Neural crest cell (in vitro differentiated cells): ENCODE measurements at places on chromosomes 5 and 9. TPM values are rescaled to one million over a fixed set of nuclear protein-coding genes. Genes with fewer than 3 reads are reported as not detected.
A peak's percentile ranks its signal among the peaks of the same experiment; 100 is the strongest.

DNA sequence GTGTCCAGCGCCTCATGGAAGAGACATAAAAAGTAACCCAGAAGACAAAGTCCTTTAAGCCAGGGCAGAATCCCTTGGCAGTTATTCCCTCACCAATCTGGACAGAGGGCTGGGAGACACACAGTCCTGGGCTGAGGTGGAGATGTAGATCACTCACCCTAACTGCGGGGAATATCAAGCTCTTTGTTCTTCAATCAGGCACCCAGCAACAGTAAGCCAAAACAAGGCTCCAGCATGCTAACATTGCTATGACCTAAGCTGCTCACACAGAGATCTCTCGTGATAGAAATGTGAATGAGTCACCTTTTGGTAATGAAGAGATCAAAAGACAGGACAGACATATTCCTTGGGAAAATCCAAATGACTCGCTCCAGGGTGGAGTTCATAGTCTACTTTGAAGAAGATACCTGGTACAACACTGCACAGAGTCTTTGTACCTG, 101.3 kb downstream of the FBN2 start:
- H3K4me1 ChIP-seq, result no peaks in the 10 kb centered on the region
- no peak overlapping the region for H3K4me3 ChIP-seq
- no peaks in the 10 kb centered on the region for H3K27me3 ChIP-seq
- no peaks in the 10 kb centered on the region for H3K36me3 ChIP-seq
- H3K27ac ChIP-seq, result no peak overlapping the region

DNA sequence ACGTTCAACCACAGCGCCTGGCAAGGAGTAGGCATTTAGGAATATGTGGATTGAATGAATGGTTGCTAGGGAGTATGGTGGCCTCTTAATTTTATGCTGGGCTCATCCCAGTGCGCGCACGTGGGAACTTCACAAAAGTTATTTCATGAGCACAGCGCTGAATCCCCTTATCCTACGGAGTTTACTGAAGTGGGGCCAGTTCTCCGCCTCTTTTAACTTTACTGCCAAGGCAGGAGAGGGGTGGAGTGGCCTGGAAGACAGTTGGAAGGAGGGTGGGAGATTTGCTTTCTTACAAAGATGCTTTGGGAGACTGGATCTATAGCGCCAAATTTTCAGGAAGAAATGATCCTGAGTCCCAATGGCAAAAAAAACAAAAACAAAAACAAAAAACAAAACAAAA, 326.5 kb downstream of the SH3GL2 start:
- H3K36me3 ChIP-seq, result peaks cover 4% of the 10 kb centered on the region
- peaks cover 82% of the 10 kb centered on the region for H3K27me3 ChIP-seq
- DNase-seq, result no peak
- H3K4me1 ChIP-seq, result peaks cover 20% of the 10 kb centered on the region

- H3K4me1 ChIP-seq, result no peaks in the 10 kb centered on the region
- H3K4me3 ChIP-seq, result no peak overlapping the region
- H3K27me3 ChIP-seq, result no peaks in the 10 kb centered on the region
- peaks cover 3% of the 10 kb centered on the region for H3K36me3 ChIP-seq
- no peak for DNase-seq
Measured at GRCh38 chr5:21623831-21624230, 1229.3 kb downstream of the CDH12 start.

DNA sequence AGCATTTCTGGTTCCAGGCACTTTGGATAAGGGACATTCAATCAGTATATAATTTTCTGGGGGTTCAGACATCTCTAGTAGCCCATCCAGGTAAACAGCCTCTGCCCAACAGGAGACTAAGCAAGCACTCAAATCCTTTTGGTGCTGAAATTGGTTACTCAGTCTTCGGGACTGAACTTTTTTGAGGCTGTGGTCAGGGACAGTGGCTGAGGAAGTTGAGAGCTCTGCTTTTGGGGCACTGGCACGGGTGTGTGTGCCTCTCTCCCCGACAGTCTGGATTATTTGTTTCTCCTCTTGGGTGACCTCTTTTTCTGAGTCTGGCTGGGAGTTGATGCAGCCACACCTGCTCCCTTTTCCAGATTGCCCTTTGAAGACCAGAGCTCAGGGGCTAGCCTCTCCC, 47.6 kb downstream of the ACER2 start:
- no peaks in the 10 kb centered on the region for H3K36me3 ChIP-seq
- peaks cover 3% of the 10 kb centered on the region for H3K27me3 ChIP-seq
- H3K27ac ChIP-seq, result no peak overlapping the region
- H3K4me3 ChIP-seq, result no peak overlapping the region

DNA sequence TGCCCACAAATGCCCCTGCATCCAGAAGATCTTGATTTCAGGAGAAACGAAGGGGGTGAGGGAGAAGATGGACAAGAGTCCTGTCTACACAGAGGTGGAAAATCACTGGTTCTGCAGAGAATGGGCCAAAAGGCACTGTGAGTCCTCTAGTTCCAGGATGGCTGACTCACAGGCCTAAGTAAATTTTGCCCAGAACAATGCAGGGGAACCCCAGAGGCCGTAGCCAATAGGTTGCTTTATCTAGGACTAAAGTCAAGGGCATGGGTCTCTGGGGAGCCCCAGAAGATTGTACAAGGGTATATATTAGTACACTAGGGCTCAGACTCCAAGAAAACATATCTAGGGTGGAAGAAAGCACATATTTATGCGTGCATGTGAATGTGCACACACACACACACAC, 98.0 kb downstream of the SLIT3 start:
- no peak for DNase-seq
- H3K4me3 ChIP-seq, result no peak overlapping the region
- H3K4me1 ChIP-seq, result peaks cover 12% of the 10 kb centered on the region
- no peaks in the 10 kb centered on the region for H3K27me3 ChIP-seq

- no peaks in the 10 kb centered on the region for H3K27me3 ChIP-seq
- H3K4me3 ChIP-seq, result no peak overlapping the region
- H3K36me3 ChIP-seq, result no peaks in the 10 kb centered on the region
- H3K27ac ChIP-seq, result no peak overlapping the region
Measured at GRCh38 chr5:156386976-156387375, 60.0 kb downstream of the SGCD start.

DNA sequence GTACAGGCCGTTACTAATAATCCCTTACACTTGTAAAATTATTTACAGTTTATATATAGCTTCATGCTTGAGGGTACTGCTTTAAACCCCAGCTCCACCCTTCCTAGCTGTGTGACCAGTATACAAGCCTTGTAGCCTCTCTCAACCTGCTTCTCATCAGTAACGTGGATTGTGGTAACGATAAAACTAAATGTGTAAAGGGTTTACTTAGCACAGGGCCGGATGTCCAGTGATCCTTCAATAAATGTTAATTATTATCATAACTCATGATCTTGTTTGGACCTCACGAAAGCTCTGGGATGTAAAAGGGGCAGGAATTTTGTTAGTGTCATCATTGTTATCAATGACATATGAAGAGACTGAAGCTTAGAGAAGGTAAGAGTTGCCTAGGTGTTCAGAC, 7.5 kb upstream of the ARSI start:
- H3K27me3 ChIP-seq, result peaks cover 3% of the 10 kb centered on the region
- H3K4me3 ChIP-seq, result no peak overlapping the region
- no peaks in the 10 kb centered on the region for H3K36me3 ChIP-seq
- DNase-seq, result no peak
- H3K4me1 ChIP-seq, result peaks cover 56% of the 10 kb centered on the region
- no peak overlapping the region for H3K27ac ChIP-seq

- H3K27me3 ChIP-seq, result no peaks in the 10 kb centered on the region
- no peak for DNase-seq
- H3K27ac ChIP-seq, result no peak overlapping the region
- peaks cover 32% of the 10 kb centered on the region for H3K4me1 ChIP-seq
- H3K36me3 ChIP-seq, result peaks cover 14% of the 10 kb centered on the region
- no peak overlapping the region for H3K4me3 ChIP-seq
Measured at GRCh38 chr5:9233035-9233434, 312.8 kb downstream of the SEMA5A start.

DNA sequence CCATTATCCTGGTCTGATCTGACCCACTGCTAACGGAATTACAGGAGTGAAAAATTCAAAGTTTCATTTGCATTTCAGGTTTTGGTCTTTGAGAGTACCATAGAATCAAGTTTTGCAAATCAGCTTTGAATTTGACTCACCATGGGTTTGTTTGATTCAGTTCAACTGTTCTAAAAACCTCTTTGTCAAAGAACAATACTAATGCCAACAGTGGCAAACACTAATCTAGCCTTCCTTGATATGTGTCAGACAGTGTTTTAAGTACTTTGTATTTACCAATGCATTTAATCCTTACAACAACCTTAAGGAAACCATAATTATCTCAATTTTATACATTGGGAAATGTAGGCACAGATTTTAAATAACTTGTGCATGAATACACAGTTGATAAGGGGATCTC, 10.1 kb upstream of the FSD1L start:
- H3K36me3 ChIP-seq, result peaks cover 3% of the 10 kb centered on the region
- no peak overlapping the region for H3K27ac ChIP-seq
- H3K4me1 ChIP-seq, result peaks cover 9% of the 10 kb centered on the region
- no peak overlapping the region for H3K4me3 ChIP-seq
- no peaks in the 10 kb centered on the region for H3K27me3 ChIP-seq

GRCh38 chr5:59588922-59589321, 304.6 kb downstream of the PDE4D start:
- H3K36me3 ChIP-seq, result no peaks in the 10 kb centered on the region
- H3K27ac ChIP-seq, result no peak overlapping the region
- no peak for DNase-seq
- peaks cover 39% of the 10 kb centered on the region for H3K4me1 ChIP-seq

DNA sequence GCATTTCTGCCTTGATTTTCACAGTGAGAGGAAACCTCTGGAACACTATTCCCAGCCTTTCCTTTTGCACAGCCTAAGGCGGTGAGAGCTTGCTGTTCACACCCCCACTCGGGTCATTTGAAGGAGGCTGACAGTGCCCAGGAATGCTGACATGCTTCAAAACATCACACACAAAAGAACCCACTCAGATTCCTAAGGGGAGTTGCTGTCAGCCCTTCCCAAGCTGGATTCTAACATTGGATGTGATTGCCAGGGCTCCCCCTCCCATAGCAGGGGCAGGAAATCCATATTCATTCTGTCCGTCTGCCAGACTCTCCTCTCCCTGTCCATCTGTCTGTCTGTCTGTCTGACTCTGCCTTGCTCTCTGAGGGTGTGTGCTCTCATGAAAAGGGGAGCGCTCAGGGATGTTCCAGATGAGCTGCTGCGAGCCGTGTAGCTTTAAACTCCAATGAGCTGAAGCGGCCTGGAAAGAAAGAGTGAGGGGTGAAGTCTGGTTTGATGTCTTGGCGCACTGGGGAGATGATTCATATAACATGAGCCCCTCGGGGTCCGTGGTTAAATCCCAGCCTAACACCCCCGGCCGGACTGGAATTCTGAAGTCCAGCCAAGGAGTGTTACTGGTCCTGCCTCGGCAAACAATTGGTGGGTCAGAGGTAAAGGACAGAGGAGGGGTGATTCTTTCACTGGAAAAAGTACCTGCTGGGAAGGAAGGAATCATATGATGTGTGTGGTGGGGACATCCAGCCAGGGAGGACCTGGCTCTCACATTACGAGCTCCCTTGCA, 517.0 kb downstream of the CCDC171 start:
- DNase-seq, result no peak
- peak overlapping the region; percentile 69 for H3K27ac ChIP-seq
- H3K4me3 ChIP-seq, result no peak overlapping the region
- H3K36me3 ChIP-seq, result no peaks in the 10 kb centered on the region

DNA sequence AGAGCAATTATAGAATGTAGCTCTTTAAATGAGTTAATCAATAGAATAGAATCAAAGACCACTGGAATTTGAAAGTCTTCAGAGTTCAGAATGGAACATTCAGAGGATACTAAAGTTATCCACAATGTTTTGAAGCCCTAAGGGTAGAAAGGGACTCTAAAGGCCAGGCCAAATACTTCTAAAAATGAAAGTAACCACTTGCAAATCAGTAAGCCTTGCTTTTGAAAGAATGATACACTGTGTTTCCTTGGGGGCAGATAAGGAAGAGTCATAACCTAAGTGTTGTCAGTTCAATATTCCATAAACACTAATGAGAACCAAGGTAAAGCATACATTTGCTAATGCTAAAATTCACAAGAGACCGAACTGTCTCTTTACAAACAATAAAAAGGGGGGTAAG, 813.5 kb downstream of the PTPRD start:
- H3K27ac ChIP-seq, result no peak overlapping the region
- H3K27me3 ChIP-seq, result no peaks in the 10 kb centered on the region
- no peak overlapping the region for H3K4me3 ChIP-seq
- DNase-seq, result no peak
- H3K36me3 ChIP-seq, result no peaks in the 10 kb centered on the region

DNA sequence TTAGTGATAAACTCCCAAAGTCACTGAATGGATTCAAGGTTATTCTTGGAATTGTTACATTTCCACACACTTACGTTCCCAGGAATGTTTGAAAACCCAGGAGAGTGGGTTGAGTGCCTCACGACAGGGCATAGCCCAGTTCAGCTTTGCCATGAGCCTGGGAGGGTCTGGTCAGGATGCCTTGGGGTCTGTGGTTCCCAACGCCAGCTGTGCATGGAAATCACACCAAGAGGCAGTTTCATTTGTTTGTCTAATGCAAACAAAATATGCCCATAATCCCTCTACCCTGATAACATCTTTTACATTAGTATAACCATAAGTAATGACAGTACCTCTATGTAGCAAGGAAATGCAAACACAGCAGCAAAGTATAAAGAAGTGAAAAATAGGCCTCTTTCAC, 25.3 kb upstream of the MSX2 start:
- H3K27me3 ChIP-seq, result peaks cover 13% of the 10 kb centered on the region
- H3K36me3 ChIP-seq, result no peaks in the 10 kb centered on the region
- H3K4me3 ChIP-seq, result no peak overlapping the region

DNA sequence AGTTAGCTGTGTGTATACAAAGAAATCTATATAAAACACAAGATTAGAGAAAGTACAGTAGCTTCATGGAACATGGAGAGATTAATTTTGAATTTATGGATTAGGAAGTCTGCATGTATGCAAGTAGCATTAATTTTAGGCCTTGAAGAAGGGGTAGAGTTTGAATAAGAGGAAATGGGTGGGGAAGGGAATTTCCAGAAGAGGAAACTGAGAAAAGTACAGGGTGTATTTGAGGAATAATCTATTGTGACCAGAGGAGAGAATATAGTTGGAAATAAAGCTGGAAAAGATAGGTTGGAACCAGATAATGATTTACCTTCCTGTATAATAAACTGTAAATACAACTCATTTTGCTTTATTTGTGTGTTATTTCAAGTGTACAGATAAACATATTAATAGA, 53.6 kb downstream of the CWC27 start:
- DNase-seq, result no peak
- no peak overlapping the region for H3K27ac ChIP-seq
- H3K4me1 ChIP-seq, result no peaks in the 10 kb centered on the region
- H3K36me3 ChIP-seq, result peaks cover 4% of the 10 kb centered on the region
- H3K4me3 ChIP-seq, result no peak overlapping the region

Gene SLC9A3
- 1.5 and 1.7 TPM in 2 replicates for total RNA-seq

Gene BRINP1
- total RNA-seq, result 0.86 and 0.96 TPM in 2 replicates

Gene TAF11L10
- not detected in 2 replicates for total RNA-seq

Gene ENTPD2
- not detected in 2 replicates for total RNA-seq

Gene CHSY3
- 0.91 and 0.98 TPM in 2 replicates for total RNA-seq

Gene SLC6A18
- not detected in 2 replicates for total RNA-seq

Gene IFNA21
- not detected in 2 replicates for total RNA-seq

Gene CERCAM
- total RNA-seq, result 49.7 and 56.4 TPM in 2 replicates

Gene AMACR
- total RNA-seq, result 14.3 and 16.1 TPM in 2 replicates

Gene GCNT1
- 1.6 and 2.3 TPM in 2 replicates for total RNA-seq

Gene DDX4
- not detected in 2 replicates for total RNA-seq
